Stimulated activated CD8-positive, alpha-beta memory T cell treated with anti-CD3 and anti-CD28 coated beads, Interleukin-2, amount 100 ng/mL, for 1 hour (primary cell): ENCODE measurements at places on chromosomes 3 and 15.

DNA sequence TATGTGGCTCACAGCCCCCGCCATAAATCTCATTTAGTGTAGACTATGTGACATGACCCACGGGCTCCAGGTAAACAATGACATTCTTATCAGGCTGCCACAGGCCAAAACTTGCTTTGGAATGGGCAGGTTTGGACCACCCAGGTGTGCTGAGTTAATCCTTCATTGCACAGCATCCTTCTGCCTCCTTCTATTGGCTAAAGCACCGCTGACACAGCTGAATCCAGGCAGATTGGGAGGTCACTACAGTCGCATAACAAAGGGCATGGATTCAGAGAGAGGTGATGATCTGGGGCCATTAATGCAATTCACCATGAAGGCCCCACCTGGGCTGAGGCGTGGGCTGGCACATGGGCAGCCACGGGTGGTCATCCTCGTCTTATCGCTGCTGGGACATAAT lies 47.8 kb upstream of the GALNT15 start:
- DNase-seq, result no peak

DNA sequence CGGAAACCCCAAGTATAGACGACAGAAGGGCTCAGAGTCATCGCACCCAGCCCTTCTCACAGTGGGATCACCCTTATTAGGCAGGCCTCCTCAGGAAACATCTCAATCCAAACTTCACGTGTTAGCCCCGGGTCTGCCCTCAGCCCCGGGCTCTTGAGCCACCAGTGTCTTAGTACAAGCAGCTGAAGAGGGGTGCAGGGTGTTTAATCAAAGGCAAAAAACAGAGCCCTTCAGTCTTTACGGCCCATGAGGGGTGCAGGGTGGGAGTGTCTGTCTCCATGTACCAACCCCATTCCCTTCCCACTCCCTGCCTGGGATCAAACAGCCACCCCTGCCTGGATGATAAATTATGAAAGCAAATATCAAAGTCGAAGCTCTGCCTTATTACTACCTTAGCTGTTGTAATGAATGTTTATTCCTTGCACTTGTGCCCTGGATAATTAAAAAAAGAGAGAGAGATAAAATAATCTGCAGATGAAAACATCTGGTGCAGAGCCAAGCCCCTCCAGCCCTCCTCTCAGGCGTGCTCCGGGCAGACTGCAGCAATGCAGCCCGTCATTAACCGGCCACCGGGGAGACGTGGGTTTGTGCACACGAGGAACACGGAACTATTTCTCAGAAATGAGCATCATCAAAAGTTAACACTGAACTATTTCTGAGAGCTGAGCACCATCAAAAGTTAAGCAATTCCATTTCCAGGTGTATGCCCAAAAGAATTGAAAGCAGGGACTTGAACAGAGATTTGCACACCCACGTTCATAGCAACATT lies 64.5 kb downstream of the ADAMTS17 start:
- no peak for DNase-seq

- no peak for DNase-seq
Measured at GRCh38 chr3:64110071-64110470, 86.8 kb upstream of the PSMD6 start.

GRCh38 chr15:78394981-78395616 lies 42.9 kb upstream of the IREB2 start:
- DNase-seq, result no peak

DNA sequence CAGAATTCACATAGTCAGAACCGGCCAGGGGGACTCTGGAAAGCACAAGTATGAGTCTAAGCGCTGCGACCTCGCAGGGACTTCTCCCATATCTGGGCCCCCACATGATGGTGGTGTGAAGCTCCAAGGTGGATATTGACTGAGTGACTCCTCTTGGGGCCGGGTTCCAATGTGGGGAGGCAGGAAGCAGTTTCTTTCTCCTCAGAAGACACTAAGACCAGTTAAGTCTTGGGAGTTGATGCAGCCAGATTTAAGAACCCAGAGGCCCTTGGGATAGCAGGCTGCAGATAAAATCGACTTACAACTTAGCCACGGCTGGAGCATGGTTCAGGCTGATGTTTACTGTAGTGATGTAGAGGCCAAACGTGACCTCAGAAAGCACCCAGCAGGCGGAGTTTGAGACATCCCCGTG lies 55.4 kb upstream of the KLF13 start:
- DNase-seq, result no peak

GRCh38 chr3:196916221-196916620 lies 26.1 kb downstream of the NCBP2 start:
- no peak for DNase-seq

GRCh38 chr15:64521726-64522164 lies 61.4 kb downstream of the ZNF609 start:
- no peak for DNase-seq

- DNase-seq, result no peak
Measured at GRCh38 chr15:31158858-31159569, 57.5 kb upstream of the TRPM1 start.

DNA sequence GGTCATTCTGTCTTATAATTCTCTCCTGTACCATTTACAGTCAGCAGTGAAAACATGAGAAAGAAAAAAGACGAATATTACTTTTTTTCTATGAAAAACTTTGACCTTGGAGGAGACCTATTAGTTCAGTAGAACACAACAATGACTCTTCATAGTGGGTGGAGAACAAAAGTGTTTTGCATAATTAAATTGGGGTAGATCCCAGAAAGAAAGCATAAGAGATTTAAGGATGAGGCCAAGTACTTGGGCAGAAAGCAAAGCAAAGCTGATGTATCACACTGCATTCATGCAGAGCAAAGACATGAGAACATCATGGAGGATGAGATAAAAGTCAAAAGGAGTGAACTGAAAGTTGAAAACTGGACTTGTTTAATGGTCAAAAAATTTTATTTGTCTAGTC lies 1273.4 kb downstream of the ROBO2 start:
- DNase-seq, result no peak

DNA sequence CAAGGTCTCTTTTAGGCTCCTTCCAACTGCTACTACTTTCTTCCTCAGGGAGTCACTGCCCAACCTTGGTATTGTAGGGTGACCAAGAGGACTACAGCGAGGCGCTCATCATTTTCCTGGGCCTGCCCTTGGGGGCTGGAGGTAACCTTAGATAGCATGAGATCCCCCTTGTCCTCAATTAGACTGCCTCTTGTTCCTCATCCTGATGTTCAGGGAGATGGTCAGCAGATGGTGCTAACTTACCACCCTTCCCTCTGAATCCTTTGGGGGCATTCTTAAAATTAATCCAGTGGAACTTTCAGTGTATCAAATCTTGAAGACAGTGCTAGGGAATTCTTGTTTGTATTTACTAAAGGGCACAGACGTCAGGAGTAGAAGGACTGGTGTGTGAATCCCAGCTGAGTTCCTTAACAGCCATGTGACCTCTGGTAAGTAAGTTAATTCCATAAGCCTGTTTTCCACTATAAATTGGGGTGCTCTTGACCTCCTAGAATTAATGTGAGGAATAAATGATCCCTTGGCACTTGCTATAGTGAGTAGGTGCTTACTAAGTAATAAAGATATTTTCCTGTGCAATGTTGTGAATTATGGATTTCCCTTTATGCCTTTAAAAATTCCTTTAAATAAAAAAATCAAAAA lies 4.1 kb upstream of the CLPX start:
- DNase-seq, result no peak

DNA sequence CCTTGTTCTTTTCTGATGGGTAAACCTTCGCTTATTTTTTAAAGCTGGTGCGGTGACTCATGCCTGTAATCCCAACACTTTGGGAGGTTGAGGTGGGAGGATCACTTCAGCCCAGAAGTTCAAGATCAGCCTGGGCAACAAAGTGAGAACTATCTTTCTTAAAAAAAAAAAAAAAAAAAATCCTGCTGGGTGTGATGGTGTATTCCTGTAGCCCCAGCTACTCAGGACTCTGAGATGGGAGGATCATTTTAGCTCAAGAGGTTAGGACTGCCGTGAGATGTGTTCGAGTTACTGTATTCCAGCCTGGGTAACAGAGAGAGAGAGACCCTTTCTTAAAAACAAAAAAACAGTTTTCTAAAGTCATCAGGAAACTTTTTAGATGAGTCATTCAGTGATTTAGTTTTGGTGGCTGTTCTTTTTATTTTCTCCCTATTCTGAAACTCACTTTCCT lies 37.7 kb downstream of the SLMAP start:
- no peak for DNase-seq

- DNase-seq, result no peak
Measured at GRCh38 chr3:53606793-53607192, 112.4 kb downstream of the CACNA1D start.

- DNase-seq, result no peak
Measured at GRCh38 chr3:49498648-49499047, 28.6 kb downstream of the DAG1 start.

DNA sequence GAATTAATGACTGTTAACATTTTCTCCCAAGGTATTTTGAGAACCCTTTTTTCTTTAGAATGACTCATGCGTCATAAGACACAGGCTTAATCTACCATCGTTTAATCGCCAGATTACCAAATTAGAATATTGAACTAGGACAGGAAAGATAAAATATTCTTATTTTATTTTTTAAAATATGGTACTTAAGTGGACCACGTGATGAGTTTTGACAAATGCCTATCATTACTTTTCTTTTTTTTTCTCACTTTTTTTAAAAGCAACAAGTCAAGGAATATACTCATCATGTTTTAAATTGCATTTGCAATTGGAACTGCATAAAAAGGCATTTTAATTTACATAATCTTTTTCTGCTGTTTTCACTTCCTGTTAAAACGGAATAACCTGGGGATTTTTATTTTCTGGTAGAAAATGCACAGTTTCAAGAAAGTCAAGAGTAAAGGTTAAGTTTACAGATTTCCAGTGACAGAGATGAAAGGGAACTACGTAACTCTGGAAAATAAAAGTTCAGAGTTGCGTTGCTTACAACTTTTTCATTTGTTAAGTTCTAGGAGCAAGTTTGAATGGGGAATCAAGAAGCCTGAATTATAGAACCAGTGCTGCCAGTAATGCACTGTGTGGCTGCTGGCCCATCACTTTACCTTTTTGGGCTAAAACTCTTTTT lies 23.6 kb downstream of the SIAH2 start:
- DNase-seq, result no peak

DNA sequence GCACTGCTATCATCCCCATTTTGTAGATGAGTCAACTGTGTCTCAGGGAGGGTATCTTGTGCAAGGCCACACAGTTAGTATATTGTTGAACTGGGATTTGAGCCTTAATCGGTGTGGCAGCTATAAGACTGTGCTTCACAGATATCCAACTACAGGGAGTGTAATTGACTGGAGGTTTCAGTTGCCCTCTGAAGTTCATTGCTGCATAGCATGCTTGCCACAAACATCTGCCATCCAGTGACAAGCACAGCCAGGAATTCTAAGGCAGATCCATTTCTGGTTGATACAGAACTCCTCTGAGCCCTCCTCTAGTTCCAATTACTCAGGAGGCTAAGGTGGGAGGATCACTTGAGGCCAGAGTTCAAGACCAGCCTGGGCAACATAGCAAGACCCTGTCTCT lies 16.4 kb downstream of the FSD2 start:
- no peak for DNase-seq

DNA sequence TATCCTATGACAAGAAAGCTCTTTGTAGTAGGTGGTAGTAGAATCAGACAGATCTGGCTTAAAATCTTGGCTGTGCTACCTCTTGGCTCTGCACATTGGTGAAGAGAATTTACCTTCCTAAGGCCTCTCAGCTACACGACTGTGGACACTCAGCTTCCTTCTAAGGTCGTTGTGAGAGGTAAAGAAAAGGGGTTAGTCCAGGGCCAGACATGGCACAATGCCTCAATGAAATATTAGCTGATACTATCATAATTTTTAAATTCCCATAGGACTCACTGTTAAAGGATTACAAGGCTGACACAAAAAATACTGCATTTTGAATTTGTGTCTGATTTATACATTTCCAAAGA lies 80.4 kb downstream of the IGF1R start:
- no peak for DNase-seq

GRCh38 chr3:27356976-27357375 lies 12.2 kb downstream of the NEK10 start:
- DNase-seq, result no peak

GRCh38 chr15:38482572-38482971 lies 28.6 kb downstream of the FAM98B start:
- DNase-seq, result no peak

DNA sequence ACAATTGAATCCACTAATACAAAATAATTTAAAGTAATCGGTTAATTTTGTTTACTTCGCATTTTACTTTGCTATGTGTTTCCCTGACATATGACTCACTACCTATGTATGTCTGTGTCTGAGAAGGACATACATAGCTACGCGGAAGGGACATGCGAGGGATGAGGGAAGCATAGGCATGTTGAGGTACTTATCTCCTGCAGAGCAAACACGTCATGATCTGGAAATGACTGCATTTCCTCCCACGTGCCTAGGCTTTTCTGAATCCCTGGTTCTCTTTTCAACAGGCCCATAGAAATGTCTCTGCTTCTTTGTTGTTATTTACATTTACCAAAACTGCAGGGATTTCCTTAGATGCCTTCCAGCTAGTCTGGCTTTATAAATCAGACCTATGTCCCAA lies 27.5 kb downstream of the ALCAM start:
- DNase-seq, result no peak

DNA sequence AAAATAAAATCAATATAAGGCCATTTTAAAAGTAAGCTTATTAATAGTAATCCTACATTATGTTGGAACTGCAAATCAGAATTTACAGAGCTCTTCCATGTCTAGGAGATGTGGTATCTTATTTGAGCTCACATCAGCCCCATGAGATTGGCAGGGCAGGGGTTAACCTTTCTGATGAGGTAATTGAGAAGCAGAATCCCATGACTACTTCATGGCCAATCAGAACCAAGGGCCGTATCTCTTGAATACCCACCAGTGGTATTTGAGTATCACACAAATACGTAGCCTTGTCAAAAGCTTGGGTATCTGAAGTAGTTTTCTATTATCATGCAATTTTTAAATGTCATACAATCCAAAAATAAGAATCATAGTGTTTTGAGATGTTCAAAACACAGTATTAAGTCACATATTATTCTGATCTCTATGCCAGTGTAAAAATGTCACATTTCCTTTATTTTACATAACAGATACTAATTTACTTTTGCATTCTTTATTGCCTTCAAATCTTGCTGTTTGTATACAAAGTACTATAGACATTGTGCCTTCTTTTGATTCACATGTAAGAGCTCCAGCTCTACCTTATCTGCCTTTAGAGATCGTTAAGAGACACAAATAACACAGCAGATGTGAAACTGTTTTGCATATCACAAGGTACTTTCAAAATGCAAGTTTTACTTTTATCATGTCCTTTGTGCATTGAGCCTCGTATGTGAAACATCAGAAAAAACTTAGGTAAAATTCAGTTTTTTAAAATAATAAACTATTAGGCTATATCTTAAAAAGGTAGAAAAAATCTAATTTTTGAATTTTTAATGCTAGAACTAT lies 251.7 kb upstream of the GOLGA6L4 start:
- DNase-seq, result no peak
